ENCODE measurements at places on chromosomes 5 and 9.
A peak's percentile ranks its signal among the peaks of the same experiment; 100 is the strongest.

- no peak for DNase-seq
These were observed 134.9 kb downstream of the ATG10 start for GRCh38 chr5:82106756-82107155.

- no peak for DNase-seq
These were observed 11.7 kb downstream of the BRINP1 start for GRCh38 chr9:119357336-119358096.

DNA sequence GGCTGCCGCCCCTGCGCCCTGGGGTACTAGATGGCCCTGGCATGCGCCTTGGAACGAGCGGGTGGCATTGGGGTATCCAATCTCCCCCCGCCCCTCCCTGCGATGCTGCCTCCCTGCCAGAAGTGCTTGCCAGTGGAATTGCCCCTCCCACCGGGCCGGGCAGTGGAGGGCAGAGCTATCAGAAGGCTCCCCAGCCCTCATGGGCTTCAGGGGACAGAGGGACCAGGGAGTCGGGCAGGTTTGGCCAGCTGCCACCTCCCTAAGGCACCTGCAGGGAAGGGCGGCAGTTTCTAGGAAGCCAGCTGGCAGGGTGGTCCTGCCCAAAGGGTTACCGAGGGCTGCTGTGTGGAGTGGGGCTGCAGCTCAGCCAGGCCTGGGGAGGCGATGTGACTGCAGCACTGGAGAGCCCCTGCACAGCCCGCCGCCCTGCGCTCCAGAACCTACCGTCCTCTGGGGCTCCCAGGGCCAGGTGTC is 52.8 kb upstream of the EGFL7 start:
- DNase-seq = no peak

GRCh38 chr5:145855763-145856267 is 17.0 kb downstream of the GRXCR2 start:
- DNase-seq = no peak

- DNase-seq = peak; percentile 6
These were observed 60.7 kb downstream of the MAT2B start for GRCh38 chr5:163565931-163566608.

DNA sequence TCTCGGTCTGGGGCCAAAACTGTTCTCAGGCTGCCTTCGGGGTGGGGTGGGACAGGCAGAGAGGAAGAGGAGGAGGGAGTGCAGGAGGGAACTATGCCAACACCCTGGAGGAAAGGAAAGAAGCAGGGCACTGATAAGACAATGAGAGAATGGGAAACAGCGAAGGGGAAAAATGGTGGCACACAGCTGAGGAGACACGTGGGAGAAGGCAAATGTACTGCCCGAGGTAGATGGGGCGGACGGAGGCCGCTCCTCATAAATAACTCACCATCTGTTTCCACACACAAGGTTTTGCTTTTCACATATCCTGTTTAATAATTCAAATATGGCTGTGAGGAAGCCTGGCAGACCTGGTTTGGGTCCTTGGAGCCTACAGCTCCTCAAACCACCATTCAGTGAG is 148.2 kb upstream of the LRRTM2 start:
- no peak for DNase-seq

DNA sequence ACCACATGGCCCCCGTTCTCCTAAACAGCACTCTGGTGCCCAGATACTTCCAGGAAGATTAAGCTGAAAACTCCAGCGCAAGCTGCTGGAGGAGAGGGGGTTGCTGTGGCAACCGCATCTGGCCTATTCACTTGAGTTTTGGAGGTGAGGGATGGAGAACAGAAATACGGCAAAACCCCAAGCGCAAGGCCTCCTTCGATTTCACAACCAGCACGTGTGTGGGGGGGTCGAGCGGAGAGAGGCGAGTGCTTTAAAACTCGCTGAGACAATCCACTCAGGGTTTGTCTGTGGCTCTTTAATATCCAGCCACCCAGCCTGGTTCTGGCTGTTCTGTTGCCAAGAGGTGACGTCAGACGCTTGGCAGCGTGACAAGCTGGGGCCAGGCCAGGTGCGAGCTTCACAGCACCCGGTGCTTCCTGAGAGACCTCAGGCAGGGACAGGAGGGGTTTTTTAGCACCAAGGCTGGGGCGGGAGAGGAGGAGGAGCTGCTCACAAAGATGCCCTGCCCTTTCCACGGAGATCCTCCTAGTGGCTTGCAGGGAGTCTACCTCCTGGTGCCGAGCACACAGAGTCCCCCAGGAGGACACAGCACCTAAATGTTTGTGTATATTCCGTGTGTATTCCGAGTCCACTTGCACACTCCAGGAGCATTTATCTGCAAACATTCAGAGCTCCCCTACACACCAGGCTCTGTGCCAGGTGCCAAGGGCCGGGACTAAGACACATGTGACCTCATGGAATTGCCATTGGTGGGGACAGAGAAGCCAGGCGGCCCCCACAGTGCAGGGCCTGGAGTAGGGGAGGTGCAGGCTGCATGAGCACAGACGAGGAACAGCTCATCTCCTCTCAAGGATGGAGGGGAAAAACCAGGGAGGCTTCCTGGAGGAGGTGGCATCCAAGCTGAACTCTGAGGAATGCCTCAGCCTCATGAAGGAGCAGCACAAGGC is 194.6 kb downstream of the OLFM1 start:
- no peak for DNase-seq

DNA sequence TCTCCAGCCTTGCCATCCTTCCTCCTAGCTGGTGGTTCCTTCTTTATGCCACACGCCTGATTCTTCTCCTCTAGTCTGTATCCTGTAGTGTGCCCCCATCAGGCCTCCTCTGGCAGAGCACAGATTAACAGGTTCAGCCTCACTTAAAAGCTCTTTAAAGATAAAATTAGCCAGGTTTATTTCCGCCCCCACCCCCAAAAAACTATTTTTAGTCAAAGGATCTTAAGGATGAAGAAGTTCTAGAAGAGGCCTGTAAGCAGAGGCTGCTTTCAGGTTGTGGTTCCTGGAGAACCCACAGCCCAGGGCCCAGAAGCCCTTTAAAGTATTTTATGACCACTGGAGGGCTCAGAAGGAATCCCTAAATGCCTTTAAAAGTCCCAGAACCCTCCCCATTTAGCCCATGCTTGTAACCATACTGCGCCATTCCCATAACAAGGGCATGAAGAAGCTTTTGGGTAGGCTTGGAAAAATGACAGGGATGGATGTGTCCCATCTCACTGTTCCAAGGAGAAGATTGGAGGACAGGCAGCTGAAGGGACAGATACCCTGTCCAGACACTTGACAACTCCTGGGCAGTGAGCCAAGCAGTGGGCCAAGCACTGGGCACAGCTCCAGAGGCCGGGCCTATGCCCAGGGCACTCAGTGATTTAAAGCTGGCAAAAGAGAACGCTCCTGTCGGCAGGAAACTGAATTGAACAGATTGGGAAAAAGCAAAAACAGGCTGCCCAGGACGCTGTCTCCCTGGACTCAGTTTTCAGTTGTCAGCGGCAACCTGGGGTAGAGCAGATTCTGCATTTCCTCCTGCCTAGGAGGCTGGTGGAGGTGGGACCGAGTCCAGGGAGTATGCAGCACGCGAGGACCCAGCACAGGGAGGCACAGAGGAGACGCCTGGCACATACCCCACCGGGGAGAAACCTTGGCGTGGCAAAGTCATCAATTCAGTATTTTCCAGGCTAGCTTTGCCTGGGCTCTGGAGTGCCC is 106.3 kb upstream of the SSBP2 start:
- DNase-seq = peak; percentile 11

DNA sequence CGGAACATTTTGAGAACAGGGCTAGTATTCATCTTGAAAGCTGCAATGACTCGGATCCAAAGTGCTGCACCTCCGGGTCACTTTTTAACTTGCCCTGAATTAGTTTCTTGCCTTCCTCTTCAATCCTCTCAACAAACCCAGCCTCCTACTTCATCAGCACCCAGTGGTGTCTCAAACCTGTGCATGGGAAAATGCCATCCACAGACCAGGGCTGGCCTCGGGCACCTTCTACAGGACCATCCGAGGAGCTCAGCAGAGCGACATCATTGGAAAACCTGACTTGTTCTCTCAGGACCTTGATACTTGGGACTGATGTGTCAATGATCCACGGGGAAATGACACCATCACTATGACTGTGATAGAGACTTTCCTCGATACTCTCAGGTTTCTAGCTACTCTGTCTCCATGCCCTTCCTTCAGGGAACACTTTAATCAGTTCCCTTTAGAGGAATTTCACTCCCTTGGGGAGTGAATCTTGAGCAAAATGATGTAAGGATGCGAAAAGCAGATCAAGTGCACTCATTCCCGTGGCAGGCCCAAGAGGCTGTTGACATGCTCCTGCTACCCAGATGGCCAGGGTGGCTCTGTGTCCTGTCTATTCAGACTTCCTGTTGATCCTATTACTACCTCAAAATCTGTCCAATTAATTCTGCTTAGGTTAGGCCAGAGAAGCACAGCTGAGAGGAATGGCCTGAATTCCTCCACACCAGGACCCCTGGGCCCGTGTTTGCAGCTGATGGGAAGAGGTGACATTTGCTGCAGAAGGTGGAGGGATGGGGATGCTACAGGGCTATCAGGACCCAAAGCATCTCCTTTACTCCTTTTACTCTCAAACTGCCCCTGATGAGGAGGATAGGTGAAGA is 96.5 kb upstream of the SLC25A48 start:
- DNase-seq = no peak

DNA sequence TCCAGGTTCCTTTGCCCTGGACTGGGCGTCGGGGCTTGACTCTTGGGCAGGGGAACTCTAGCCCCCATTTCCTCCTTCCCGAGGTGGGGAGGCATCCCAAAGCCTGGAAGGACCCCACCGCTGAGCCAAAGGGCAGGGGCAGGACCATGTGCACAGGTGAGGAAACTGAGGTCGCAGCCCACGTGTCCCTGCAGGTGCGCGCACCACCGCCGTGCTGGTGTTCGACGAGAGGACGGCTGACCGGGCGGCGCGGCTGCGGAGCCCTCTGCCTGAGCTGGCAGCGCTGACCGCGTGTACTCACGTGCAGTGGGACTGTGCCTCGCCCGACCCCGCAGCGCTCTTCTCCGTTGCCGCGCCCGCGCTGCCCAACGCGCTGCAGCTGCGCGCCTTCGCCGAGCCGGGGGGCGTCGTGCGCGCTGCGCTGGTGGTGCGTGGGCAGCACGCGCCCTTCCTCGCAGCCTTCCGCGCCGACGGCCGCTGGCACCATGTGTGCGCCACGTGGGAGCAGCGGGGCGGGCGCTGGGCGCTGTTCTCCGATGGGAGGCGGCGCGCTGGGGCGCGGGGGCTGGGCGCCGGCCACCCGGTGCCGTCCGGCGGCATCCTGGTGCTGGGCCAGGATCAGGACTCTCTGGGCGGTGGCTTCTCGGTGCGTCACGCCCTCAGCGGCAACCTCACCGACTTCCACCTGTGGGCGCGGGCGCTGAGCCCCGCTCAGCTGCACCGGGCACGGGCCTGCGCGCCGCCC is 2.8 kb downstream of the ADGRD2 start:
- DNase-seq = no peak

GRCh38 chr9:121222524-121223171 is 21.0 kb upstream of the RAB14 start:
- DNase-seq = no peak

DNA sequence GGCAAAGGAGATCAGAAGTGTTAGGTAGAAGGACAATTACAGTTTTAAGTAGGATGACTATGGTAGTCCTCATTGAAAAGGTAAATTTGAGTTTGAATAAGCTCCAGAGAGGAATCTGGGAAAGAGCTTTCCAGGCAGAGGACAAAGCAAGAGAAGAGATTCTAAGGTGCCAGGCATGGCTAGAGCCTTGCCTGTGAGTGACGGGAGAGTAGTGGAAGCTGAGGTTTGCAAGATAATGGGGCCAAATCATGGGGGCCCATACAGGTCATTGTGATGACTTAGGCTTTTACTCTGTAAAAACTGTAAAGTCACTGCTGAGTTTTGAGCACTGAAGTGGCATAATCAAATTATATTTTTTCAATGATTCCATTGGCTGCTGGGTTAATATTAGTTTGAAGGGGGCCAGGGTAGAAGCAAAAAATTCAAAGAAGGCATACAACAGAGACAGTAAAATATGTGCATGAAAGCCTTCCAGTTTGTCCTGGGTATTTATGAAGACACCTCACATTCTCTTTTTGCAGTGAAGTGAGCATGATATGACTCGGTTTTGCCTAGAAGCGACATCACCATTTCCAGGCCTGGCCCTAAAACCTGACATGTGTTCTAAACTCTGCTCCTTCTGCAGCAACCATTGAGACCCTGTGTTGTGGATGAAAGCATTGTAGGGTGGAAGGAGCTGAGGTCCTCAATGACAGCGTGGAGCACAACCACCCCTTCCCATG is 279.8 kb upstream of the TNC start:
- no peak for DNase-seq

DNA sequence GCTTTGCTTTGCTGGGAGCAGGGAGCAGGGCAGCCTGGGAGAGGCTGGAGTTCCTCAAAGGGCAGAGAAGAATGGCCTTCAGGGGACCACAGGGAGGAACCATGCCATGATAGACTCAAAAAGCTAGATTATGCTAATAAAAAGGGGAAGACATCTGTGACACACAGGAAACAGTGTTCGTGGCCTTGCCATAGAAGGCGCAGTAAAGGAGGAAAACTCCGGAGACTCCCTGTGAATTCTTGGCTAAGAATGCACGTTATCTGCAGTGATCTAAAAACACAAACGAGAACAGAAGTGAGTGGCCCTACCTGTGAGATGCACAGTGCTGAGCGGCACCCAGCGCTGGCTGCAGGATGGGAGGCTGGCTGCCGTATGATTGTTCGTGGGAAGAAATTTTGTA is 15.9 kb upstream of the LTC4S start:
- no peak for DNase-seq

DNA sequence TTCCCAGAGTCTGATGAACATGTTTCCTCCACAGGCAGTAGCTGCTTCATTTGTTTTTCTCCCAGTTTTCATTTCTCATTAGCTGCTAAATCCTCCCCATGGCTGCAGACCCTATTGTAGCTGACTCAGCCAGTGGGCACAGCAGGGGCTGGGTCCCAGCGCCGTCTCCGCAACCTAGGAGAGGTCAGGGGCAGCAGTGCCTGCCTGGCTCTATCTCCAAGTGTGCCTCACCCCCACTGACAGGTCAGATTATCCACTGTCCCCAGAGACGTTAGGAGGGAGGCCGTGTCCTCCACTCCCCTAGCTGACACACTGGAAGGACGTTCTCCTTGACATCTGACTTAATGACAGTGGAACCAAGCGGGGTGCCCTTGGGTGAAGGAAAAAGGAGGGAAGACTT is 31.1 kb downstream of the KCNIP1 start:
- no peak for DNase-seq

GRCh38 chr9:124869466-124869985 is 7.6 kb downstream of the ARPC5L start:
- DNase-seq = peak; percentile 45

DNA sequence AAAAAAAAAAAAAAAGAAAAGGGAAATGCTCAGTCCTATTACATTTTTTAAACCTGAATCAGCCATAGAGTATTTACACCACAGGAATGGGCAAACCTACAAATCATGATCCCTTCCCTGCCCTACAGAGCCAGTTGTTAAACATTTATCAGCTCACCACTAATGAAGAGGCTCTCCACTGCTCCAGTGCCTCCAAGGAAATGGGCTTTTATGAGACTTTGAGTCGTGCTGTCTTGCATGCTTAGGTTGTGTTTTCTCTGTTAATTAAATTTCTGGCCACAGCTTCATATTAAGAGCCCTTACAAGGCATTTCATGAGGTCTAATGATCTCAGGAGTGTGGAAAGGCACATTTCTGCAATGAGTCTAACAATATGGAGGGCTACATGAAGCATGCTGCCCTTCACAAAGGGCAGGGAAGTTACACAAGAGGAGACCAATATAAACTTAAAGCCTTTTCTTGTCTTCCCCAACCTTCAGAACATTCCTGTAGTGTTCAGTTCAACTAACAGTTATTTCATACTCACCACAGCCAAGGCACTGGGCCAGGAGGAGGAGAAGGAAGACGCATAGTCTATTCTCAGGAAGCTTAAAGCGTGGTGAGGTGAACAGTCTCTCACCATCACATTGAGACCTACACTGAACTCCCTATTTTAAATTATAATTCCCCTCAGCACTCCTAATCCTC is 140.1 kb upstream of the ABCA1 start:
- DNase-seq = no peak

Measured in activated CD4-positive, alpha-beta T cell treated with anti-CD3 and anti-CD28 coated beads, Interleukin-2, amount 10 ng/mL, durations not matched to agents 7 days and 5 days (primary cell).